ENCODE measurements at places on chromosomes 6 and 20.

DNA sequence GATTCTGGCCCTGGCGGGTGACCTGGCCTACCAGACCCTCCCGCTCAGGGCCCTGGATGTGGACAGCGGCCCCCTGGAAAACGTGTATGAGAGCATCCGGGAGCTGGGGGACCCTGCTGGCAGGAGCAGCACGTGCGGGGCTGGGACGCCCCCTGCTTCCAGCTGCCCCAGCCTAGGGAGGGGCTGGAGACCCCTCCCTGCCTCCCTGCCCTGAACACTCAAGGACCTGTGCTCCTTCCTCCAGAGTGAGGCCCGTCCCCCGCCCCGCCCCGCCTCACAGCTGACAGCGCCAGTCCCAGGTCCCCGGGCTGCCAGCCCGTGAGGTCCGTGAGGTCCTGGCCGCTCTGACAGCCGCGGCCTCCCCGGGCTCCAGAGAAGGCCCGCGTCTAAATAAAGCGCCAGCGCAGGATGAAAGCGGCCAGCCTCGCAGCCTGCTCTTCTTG, 868 bp upstream of the SLC2A4RG start:
- H3K4me1 ChIP-seq, result peaks cover 10% of the 10 kb centered on the region
- H3K27ac ChIP-seq, result no peak overlapping the region
- no peaks in the 10 kb centered on the region for H3K27me3 ChIP-seq
- peaks cover 7% of the 10 kb centered on the region for H3K36me3 ChIP-seq
- peak overlapping the region; percentile 66 for H3K4me3 ChIP-seq
- DNase-seq, result no peak

GRCh38 chr6:113570161-113570560, 287.0 kb upstream of the MARCKS start:
- no peak overlapping the region for H3K4me3 ChIP-seq

GRCh38 chr6:124683507-124683906, 278.7 kb upstream of the RNF217 start:
- H3K27me3 ChIP-seq, result no peaks in the 10 kb centered on the region
- no peaks in the 10 kb centered on the region for H3K36me3 ChIP-seq
- no peak overlapping the region for H3K27ac ChIP-seq
- H3K4me1 ChIP-seq, result no peaks in the 10 kb centered on the region

DNA sequence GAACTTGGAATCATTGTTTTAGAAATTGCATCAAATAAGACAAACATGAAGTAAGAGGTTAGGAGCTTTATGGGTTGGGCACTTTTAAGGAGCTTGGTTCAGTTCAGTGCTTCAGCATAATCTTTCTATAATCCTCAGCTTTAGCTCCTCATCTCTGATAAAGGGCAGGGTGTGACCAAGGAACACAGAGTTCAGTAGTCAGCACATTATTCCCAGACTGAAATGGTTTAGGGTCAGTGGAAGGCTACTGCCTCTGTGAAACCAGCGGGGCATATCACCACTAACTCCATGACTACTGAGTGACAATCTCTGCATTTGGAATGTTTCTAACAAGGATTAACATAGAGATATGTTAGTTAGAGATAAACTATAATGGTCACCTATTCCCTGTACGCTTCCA, 36.9 kb downstream of the CRYBG1 start:
- H3K36me3 ChIP-seq, result no peaks in the 10 kb centered on the region
- H3K4me1 ChIP-seq, result no peaks in the 10 kb centered on the region
- no peak for DNase-seq
- no peak overlapping the region for H3K4me3 ChIP-seq
- H3K27me3 ChIP-seq, result peaks cover 8% of the 10 kb centered on the region

DNA sequence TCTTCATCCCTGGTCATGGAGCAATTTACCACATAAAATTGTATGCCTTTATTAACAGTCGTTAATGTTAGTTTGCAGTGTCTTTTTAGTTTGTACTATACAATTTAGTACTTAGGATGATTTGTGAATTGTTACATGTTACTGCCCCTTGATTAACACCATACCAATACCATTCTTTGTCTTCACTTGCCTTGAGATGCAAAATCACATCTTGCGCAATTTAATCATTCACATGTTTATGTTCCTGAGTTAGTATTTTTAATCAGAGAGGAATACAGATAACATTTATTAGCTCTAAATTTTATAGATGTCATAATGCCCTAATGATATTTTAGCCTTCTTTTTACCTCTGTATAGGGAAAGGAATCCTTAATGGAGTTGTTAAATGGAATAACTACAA, 114.1 kb downstream of the SCAF8 start:
- peaks cover 12% of the 10 kb centered on the region for H3K36me3 ChIP-seq
- peaks cover 7% of the 10 kb centered on the region for H3K4me1 ChIP-seq
- no peak overlapping the region for H3K27ac ChIP-seq
- H3K4me3 ChIP-seq, result no peak overlapping the region

DNA sequence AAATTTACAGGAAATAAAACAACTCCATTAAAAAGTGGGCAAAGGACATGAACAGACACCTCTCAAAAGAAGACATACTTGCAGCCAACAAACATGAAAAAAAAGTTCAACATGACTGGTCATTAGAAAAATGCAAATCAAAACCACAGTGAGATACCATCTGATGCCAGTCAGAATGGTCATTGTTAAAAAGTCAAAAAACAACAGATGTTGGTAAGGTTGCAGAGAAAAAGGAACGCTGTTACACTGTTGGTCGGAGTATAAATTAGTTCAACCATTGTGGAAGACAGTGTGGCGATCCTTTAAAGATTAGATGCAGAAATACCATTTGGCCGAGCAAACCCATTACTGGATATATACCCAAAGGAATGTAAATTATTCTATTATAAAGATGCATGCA, 858.0 kb upstream of the FLRT3 start:
- H3K27me3 ChIP-seq, result peaks cover 2% of the 10 kb centered on the region
- H3K4me1 ChIP-seq, result peaks cover 13% of the 10 kb centered on the region
- H3K4me3 ChIP-seq, result no peak overlapping the region
- no peaks in the 10 kb centered on the region for H3K36me3 ChIP-seq
- DNase-seq, result no peak
- H3K27ac ChIP-seq, result no peak overlapping the region

DNA sequence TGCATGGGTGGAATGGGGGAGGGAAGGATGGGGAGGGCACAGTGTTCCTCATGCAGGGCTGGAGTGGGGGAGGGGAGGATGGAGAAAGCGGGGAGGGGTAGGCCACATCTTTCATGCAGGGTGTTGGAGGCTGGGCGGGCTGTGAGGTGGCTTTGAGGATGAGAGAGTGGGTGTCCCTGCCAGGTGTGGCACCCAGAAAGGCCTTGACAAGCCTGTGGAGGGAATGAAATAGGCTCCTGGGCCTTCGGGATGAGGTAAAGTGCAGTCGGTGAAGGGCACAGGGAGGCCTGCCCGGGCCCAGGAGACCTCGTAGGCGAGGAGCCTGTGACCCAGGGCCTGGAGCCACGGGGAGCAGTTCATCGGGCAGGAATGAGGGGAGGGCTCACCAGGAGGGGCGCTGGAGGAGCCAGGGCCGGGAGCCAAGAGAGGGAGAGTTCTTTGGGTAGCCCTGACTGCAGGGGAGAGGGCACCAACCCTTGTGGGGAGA, 7.6 kb downstream of the CEBPB start:
- peaks cover 9% of the 10 kb centered on the region for H3K4me1 ChIP-seq
- no peaks in the 10 kb centered on the region for H3K27me3 ChIP-seq
- DNase-seq, result no peak
- H3K4me3 ChIP-seq, result no peak overlapping the region
- H3K27ac ChIP-seq, result no peak overlapping the region
- no peaks in the 10 kb centered on the region for H3K36me3 ChIP-seq

- H3K36me3 ChIP-seq, result peaks cover 2% of the 10 kb centered on the region
- H3K4me1 ChIP-seq, result no peaks in the 10 kb centered on the region
- DNase-seq, result peak; percentile 49
- H3K27ac ChIP-seq, result no peak overlapping the region
- H3K27me3 ChIP-seq, result peaks cover 21% of the 10 kb centered on the region
Measured at GRCh38 chr6:99613705-99614429, 7.2 kb downstream of the PRDM13 start.

DNA sequence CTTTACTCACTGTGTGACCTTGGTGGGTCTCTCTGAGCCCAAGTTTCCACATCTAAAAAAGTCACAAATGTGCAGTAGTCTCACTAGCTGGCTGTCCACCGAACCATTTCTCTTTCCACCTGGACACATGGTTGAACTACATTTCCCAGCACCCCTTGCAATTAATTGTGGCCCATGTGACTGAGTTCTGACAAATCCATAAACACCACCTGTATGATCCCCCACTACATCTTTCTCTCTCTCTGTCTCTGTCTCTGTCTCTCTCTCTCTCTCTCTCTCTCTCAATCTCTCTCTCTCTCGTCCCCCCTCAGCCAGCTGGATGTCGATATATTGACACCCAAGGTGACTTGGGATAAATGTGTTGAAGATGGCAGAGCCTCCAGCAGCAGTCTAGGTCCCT, 42.8 kb downstream of the SNHG17 start:
- H3K4me3 ChIP-seq, result no peak overlapping the region
- H3K36me3 ChIP-seq, result no peaks in the 10 kb centered on the region
- no peak for DNase-seq
- H3K4me1 ChIP-seq, result no peaks in the 10 kb centered on the region
- H3K27ac ChIP-seq, result no peak overlapping the region
- H3K27me3 ChIP-seq, result no peaks in the 10 kb centered on the region

DNA sequence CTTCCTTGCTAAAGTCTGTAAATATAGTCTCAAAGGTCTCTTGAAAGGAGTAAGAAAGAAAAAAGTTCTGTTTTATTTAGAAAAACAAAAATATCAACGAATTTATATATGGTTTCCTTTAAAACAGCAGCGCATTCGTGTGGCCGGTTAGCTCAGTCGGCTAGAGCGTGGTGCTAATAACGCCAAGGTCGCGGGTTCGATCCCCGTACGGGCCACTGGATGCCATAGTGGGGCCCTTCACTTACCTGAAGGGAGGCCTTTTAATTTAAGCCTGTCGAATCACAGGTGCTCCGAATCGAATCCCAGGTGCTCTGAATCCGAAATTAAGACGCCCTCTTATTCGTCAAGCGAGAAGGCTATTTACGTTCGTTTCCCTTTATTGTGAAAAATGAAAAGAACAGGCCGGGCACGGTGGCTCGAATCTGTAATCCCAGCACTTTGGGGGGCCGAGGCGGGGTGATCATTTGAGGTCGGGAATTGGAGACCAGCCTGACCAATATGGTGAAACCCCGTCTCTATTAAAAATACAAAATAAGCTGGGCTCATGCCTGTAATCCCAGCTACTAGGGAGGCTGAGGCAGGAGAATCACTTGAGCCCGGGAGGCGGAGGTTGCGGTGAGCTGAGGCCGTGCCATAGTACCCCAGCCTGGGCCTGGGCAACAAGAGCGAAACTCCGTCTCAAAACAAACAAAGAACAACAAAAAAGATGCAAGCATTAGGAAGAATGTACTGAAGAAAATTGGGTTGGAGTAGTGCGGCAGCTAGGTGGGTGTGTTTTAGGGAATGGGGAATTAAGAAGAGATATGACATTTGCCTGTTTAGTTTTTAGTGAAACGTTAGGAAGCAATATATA, 195.8 kb upstream of the ZNF184 start:
- no peak overlapping the region for H3K4me3 ChIP-seq
- peaks cover 8% of the 10 kb centered on the region for H3K4me1 ChIP-seq
- H3K27me3 ChIP-seq, result peaks cover 31% of the 10 kb centered on the region
- no peak for DNase-seq
- peak overlapping the region; percentile 84 for H3K27ac ChIP-seq

- DNase-seq, result no peak
- H3K27ac ChIP-seq, result no peak overlapping the region
- H3K36me3 ChIP-seq, result peaks cover 2% of the 10 kb centered on the region
- no peaks in the 10 kb centered on the region for H3K4me1 ChIP-seq
Measured at GRCh38 chr6:14035071-14035847, 82.3 kb upstream of the CD83 start.

GRCh38 chr6:143441010-143441409, 9.5 kb downstream of the ADAT2 start:
- no peaks in the 10 kb centered on the region for H3K4me1 ChIP-seq
- H3K27ac ChIP-seq, result no peak overlapping the region
- peaks cover 19% of the 10 kb centered on the region for H3K36me3 ChIP-seq

Measured in memory B cell (primary cell).